Foreskin melanocyte (primary cell): ENCODE measurements at places on chromosomes 1 and 21.

DNA sequence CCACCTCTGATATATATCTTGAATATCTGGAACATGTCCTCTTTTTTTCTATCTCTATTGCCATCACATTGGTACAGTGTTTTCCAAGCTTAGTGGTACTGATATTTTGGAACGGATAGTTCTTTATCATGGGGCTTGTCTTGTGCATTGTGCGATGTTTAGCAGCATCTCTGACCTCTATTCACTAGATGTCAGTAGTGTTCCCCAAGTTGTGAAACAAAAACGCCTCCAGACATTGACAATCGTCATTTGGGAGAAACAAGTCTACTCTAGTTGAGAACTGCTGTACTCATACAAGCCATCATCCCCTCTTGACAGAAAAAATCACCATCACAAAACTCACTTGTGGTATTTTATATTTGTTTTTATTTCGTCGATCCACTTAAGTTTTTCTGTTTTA, 79.7 kb upstream of the CHODL start:
- DNase-seq, result no peak

- DNase-seq, result no peak
These were observed at the start of gene SYCP1 for GRCh38 chr1:114854693-114855320. Gene SYCP1, plus strand, starts transcription at chr1:114854863. Its CDS starts 602 bp downstream, at chr1:114855465.

- peak; percentile 74 for DNase-seq
These were observed 260.3 kb downstream of the FAF1 start for GRCh38 chr1:50699795-50700194.

- no peak for DNase-seq
These were observed 349.4 kb downstream of the DUSP10 start for GRCh38 chr1:221392453-221392852.

DNA sequence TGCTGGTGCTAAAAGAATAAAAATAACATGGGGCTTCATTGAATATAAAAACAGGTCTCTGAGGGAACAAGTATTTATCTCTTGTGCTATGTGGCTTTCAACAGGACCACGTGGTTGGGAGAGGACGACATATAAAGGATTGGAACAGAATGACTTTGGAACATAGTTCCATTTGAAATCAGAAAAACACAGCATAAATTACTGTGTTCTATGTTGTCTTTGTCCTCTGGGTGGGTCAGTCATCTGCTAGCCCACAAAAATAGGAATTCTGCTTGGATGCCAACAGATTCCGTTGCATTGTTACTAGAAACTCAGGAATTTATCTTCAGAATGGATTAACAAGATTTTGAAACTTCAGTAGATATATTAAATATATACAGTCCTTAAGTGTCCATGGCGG, 5.9 kb downstream of the CEP85 start:
- peak; percentile 16 for DNase-seq

- no peak for DNase-seq
These were observed 142.3 kb downstream of the PLXNA2 start for GRCh38 chr1:208101661-208102431.
